ENCODE measurements at places on chromosomes 1 and 21.

GRCh38 chr1:3510956-3511250, 56.4 kb downstream of the ARHGEF16 start:
- no peak for DNase-seq

DNA sequence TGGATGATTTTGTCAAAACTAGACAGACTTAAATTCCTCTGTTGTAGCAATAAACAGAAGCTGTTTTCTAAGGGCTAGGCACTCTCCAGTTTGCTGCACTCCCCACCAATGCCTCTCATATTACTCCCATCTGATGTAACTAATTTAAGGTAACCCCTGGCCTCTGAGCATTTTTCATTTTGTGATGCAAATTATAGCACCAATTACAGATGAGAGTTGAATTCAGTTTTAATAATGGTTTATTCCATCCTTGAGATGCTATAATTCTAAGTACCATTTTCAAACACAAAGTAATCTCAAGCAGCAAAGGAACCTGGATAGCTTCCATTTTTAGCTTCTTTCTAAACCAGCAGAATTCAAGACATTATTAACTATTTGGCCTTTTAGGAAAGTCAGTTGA, 280.4 kb upstream of the DAB1 start:
- no peak for DNase-seq

GRCh38 chr21:15841856-15842564, 112.2 kb downstream of the USP25 start:
- no peak for DNase-seq

DNA sequence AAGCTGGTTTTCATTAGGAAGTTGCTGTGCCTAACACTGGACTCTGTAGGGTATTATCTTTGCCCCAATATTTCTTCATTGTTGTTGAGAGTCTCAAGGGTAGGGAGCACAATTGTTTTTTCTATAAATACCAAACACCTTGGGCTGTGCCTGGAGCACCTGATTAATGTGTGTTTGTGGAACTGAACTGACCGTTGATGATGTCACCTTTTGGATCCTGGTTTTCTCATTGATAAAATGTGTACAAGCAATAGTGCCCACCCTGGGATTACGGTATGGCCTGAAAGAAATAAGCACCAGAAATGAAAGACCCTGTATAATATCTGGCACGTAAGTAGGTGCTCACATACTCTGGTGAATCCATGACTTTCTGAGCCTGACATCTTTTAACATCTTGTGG, 39.3 kb downstream of the KCNA2 start:
- DNase-seq: no peak

DNA sequence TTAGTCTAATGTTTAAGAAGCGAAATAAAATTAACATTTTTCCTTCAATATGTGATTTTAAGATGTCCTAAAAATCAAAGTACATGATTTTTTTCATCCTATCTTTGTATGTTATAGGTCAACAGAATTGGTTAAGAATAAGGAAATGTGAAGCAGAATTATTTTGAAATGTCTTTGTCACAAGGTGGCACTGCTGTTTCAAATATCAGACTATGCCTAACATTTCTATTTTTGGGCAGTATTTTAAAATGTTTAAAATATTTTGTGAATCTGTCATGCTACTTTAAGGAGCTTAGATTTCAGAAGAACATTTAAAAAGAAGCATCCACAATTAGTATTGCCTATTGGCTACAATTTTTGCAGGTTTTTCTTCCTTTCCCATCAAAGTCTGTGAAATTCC, 38.7 kb downstream of the AMY1C start:
- DNase-seq: no peak

Measured in NCI-H774 (cell line).